ENCODE measurements at places on chromosomes 13 and 19.

DNA sequence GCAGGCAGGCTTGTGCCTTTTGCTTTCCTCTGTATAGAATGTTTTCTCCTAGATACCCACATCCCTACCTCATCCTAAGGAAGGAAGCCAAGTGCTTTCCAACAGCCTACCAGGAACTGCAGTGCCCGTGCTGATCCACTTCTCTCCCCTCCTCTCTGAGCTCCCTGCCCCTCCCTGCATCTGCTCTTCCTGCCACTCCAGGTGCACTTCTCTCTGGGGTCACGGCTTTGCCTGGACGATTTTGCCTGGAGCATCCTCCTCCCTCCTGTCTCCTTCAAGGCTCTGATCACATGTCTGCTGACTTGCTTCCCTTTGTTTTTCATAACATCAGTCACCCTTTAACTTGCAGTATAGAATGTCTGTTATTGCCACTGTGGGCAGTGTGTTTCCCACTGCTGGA is 34.7 kb upstream of the IRS2 start:
- DNase-seq = no peak

DNA sequence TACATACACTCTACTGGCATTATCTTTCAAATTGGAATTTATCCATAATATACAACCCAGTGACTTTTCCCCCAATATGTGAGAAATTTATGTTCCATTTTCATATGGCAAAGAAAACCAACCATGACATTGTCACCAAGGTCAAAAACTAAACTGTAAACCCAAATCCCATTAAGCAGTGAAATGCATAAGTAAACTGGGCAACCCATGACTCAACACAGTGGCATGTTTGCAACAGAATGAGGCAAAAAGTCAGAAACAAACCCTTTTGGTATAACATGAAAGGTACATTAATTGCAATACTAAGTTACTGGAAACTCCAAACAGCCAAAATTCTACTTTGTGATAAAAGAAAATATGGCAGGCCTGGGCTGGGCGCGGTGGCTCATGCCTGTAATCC is 4.9 kb downstream of the ZNF878 start:
- no peak for DNase-seq

DNA sequence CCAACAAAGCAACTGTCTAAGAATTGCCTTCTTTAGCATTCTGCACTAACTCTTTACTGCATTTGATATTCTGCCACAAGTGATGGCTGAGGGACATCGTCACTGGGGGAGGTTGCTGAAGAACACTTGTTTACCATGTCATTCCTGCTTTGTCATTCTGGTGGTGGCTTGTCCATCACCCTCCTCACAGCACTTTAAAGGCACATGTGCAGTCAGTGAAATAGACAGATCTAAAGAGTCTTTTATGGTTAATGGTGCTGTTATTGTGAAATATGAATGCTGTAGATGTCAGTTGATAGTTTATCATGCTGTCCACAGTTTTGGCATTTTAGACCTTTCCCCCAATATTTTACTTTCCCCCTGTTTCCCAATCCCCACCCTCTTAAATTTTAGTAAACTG is 120.9 kb upstream of the TSC22D1 start:
- no peak for DNase-seq

DNA sequence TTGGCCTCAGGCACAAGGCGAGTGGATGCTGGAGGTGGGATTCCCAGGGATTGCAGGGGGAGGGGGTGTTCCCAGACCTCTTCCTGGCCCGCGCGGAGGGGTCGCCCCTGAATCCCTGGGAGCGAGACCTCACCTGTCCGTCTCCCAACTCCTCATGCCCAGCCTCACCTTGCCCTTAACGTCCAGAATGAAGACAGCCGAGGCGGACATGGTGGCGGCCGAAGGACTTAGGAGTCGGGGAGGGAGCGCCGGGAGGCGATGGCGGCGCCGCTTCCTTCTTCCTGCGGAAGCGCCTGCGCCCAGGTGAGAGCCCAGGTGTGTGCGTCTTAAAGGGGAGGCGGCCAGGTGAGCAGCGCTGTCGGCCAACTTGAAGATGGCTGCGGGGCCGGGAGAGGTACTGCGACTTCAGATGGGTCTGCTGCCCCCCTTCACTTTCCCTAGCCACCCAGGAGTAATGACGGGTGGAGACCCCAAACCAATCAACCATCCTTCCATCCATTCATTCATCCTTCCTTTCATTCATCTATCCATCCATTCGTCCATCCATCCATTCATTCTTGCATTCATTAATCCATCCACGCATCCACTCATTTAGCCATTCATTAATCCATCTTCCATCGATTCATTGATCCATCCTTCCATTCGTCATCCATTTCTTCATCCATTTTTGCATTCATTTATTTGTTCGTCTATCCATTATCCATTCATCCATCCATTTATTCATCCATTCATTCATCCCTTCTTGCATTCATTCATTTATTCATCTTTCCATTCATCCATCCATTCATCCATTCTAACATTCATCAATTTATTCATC is at the start of gene AP1M2:
TSS of gene AP1M2 (minus strand) at position 291 of the 817 bp plus-strand sequence. CDS start at position 210, 81 bp downstream.
- no peak for DNase-seq

GRCh38 chr13:54029226-54029625 is 1000.6 kb downstream of the OLFM4 start:
- DNase-seq = no peak

DNA sequence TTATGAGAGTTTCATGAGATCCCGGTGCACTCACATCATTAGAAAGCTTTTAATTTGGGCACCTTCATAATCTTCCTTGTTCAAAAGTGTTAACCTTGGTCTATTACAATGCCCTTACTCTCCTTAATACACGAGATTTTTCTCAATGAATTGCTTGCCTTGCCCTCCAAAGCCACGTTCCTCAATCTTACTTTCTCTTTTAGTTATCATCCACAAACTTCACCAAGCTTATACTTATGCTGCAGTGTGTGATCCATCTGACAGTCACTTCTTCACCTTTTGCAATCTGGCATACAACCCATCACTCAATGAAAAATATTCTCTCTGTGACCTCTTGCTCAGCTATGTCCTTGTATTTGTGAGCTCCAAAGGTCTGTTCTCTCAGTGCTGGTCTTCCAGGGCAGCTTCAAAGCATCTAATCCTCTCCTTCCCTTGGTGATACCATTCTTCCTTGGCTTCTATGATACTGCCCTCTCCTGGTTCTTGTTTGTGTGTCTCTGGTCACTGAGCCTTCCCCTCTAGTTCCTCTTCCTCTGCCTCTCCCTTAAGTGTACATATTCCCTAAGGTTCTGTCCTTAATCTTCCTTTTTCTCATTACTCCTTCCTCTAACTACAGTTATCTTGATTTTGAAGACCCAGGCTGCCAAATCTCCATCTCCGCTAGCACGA is 202.2 kb upstream of the STARD13 start:
- no peak for DNase-seq

DNA sequence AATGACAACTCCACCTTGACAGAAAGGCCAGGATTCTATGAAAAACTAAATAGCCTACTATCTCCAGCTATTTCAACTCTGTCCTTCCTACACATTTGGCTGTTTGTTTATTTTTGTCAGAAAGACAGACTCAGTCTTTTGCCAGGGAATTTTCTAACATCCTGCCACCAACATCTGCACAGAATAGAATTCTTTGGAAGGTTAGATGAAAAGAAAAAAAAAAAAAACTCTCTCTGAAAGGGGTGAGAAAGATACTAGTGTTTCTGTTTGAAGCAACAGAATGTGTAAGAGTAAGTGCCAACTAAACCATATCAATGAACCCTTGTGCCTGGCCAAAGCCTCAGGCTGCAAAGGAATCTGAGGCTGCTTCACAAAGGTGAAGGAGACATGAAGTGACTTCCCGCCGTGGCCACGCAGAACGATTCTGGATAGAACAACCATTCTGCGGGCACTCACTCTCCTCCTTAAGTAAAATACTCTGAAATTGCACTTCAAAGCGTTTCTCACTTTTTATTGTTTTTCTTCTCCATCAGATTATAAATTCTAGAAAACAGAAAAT is 498.2 kb downstream of the IRS2 start:
- no peak for DNase-seq

GRCh38 chr19:38035515-38036495 is 128.8 kb downstream of the SIPA1L3 start:
- DNase-seq = no peak

GRCh38 chr13:103931331-103931845 is 865.2 kb upstream of the SLC10A2 start:
- DNase-seq = no peak

- no peak for DNase-seq
Observed at GRCh38 chr13:96652506-96652905, 341.8 kb downstream of the OXGR1 start.

- DNase-seq = no peak
Observed at GRCh38 chr19:57111329-57111644, 8.5 kb upstream of the USP29 start.

DNA sequence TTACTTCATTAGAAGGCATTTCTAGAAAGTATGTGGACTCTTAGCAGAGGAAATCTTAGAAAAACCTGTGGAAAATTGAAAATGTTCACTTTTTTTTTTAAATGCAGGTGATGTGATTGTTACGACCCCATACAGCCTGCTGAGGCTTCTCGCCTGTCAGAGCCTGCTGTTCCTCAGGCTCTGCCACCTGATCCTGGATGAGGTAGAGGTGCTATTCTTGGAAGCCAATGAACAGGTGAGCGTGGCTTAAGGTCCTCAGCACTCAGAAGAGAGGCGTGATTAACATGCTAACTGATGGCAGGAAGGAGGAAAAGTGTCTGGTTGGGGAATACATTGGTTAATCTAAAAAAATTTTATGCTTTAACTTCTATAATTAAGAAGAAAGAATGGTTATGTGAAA is 71.4 kb downstream of the SLC7A9 start:
- DNase-seq = no peak

GRCh38 chr13:98580420-98580819 is 3.5 kb upstream of the STK24 start:
- DNase-seq = no peak

DNA sequence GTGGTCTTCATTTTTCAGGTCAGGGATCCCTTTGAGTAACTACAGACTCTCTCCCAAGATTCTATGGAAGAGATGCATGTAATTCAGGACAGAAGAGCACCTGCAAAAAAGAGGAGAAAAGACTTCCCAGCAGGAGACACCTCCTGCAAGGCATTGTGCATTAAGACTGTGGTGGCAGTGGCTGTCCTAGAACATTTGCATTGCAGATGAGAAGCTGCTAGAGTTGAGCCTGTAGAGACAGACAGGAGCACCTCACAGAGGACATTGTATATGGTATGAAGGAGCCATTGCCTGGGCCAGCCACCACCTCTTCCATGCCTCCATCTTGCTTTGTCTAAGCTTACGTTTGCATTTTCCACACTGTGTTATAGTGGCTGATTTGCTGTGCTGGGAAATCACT is 11.2 kb upstream of the MYO16 start:
- DNase-seq = no peak

DNA sequence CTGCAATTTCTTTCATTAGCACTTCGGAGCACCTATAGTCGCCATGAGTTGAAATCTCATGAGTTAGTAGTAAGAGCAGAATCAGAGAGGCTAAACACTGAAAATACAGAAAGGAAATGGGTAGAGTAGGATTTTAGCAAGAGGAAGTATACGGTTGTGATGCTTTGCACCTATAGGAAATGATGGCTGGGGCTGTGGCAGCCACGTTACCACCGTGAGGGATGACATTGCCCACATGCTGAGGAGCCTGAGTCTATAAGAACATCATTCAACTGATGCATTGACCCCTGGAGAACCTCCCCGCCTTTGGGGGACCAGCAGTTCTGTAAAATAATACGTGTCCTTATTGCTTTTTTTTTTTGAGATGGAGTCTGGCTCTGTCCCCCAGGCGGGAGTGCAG is 20.4 kb downstream of the FAM187B start:
- no peak for DNase-seq
